ENCODE measurements at places on chromosomes 16 and 17. TPM values are rescaled to one million over a fixed set of nuclear protein-coding genes. Genes with fewer than 3 reads are reported as not detected.

The AANAT gene
- not detected for total RNA-seq

The C17orf113 gene
- 1.6 TPM for total RNA-seq

The ATAD5 gene
- 3.0 TPM for total RNA-seq

The HAS3 gene
- total RNA-seq, result 1.6 TPM

GRCh38 chr17:67487506-67487905 lies 110.4 kb downstream of the PITPNC1 start:
- H3K27me3 ChIP-seq, result peaks cover 3% of the 10 kb centered on the region
- H3K36me3 ChIP-seq, result no peaks in the 10 kb centered on the region
- no peak for DNase-seq
- no peak overlapping the region for H3K27ac ChIP-seq
- H3K4me1 ChIP-seq, result peaks cover 45% of the 10 kb centered on the region

DNA sequence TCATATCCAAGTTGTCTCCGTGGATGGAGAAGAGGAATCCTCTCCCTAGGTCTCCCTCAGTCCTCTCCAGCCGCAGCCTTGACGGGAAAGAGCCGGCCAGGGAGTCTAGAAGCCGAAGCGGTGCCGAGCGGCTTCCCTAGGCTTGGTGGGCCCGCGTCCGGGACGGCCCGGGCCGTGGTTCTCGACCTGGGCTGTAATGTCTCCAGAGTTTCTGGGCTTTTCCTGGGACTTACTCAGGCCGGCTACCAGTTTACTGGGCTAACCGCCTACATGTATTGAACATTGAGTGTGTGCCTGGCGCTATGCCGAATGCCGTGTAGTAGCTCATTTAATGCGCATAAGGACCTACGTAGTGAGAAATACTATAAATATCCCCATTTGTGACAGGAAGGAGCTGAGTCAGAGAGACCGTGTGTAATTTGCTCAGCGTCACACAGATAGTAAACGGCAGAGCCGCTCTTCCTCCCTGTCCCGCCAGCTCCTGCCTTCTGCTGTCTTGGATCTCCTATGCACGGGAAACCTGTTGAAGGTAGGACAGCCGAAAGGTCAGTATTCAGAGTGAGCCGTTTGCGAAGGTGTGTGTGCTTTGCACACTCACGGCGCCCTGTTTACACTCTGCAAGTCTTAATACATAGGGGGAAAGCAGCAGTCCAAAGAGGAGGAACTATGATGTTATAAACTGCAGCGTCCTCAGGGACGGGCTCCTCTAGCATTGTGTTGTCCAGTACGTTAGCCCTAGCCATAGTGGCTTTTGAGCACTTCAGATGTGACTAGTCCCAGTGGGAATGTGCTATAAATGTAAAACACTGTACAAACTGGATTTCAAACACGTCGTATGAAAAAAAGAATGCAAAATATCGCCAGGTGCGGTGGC lies 723 bp upstream of the SPAG5 start:
- peaks cover 20% of the 10 kb centered on the region for H3K4me1 ChIP-seq
- DNase-seq, result peak; percentile 85
- H3K36me3 ChIP-seq, result no peaks in the 10 kb centered on the region
- H3K4me3 ChIP-seq, result peak overlapping the region; percentile 93
- H3K27me3 ChIP-seq, result no peaks in the 10 kb centered on the region

- H3K36me3 ChIP-seq, result peaks cover 79% of the 10 kb centered on the region
- H3K4me1 ChIP-seq, result peaks cover 8% of the 10 kb centered on the region
- no peak for DNase-seq
- H3K27ac ChIP-seq, result no peak overlapping the region
- H3K4me3 ChIP-seq, result no peak overlapping the region
- H3K27me3 ChIP-seq, result no peaks in the 10 kb centered on the region
Observed at GRCh38 chr17:15233022-15233805, 31.9 kb downstream of the PMP22 start.

DNA sequence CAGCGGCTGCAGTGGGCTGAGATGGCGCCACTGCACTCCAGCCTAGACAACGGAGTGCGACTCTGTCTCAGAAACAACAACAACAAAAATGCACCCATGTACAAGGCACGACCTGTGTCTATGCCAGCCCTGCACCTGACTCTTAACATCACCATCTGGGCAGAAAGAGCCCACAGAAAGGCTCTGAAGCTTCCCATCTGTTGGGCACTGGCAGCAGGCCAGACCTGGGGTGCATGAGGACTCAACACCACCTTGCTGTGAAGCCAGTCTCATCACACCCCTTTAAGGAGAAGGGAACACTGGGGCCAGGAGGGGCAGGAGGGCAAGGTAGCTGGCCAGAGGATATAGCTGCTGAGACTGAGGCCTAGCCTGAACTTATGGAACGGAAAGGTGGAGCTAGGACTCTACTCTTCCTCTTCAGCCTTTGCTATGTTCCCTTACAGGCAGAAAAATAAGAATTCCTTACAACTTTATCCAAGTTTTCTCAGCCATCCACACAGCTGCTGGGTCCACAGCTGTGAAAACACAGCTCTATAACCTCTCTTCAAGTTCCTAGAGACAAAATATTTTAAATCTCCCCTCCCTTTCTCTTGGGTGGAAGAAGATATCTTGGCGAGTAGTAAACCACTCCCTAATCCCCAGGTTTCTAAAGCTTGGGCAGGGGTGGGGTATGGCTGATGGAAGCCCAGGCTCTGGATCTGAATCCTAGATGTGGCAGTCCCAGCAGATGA lies 2.8 kb downstream of the ELOB start:
- H3K27me3 ChIP-seq, result no peaks in the 10 kb centered on the region
- H3K4me3 ChIP-seq, result no peak overlapping the region
- peak overlapping the region; percentile 59 for H3K27ac ChIP-seq
- peaks cover 39% of the 10 kb centered on the region for H3K4me1 ChIP-seq
- peaks cover 24% of the 10 kb centered on the region for H3K36me3 ChIP-seq

GRCh38 chr17:68035131-68035522 lies 408 bp upstream of the KPNA2 start:
- no peaks in the 10 kb centered on the region for H3K27me3 ChIP-seq
- peaks cover 33% of the 10 kb centered on the region for H3K4me1 ChIP-seq
- peak; percentile 97 for DNase-seq
- peak overlapping the region; percentile 96 for H3K4me3 ChIP-seq

GRCh38 chr17:47844227-47844626 lies 3.2 kb upstream of the SCRN2 start:
- peaks cover 33% of the 10 kb centered on the region for H3K27me3 ChIP-seq
- H3K27ac ChIP-seq, result no peak overlapping the region
- H3K4me1 ChIP-seq, result peaks cover 26% of the 10 kb centered on the region
- no peak for DNase-seq

GRCh38 chr17:78353834-78354233 lies 6.0 kb downstream of the SOCS3 start:
- peak overlapping the region; percentile 97 for H3K27ac ChIP-seq
- peaks cover 32% of the 10 kb centered on the region for H3K36me3 ChIP-seq
- H3K27me3 ChIP-seq, result no peaks in the 10 kb centered on the region
- DNase-seq, result no peak

GRCh38 chr16:50411034-50411433 lies 42.2 kb upstream of the BRD7 start:
- H3K4me3 ChIP-seq, result no peak overlapping the region
- H3K27me3 ChIP-seq, result peaks cover 3% of the 10 kb centered on the region
- DNase-seq, result no peak
- H3K36me3 ChIP-seq, result no peaks in the 10 kb centered on the region
- H3K4me1 ChIP-seq, result no peaks in the 10 kb centered on the region
- no peak overlapping the region for H3K27ac ChIP-seq

GRCh38 chr17:27354051-27354490 lies 60.2 kb downstream of the WSB1 start:
- H3K27ac ChIP-seq, result peak overlapping the region; percentile 73
- no peaks in the 10 kb centered on the region for H3K36me3 ChIP-seq
- peak overlapping the region; percentile 53 for H3K4me3 ChIP-seq
- DNase-seq, result no peak
- no peaks in the 10 kb centered on the region for H3K27me3 ChIP-seq

DNA sequence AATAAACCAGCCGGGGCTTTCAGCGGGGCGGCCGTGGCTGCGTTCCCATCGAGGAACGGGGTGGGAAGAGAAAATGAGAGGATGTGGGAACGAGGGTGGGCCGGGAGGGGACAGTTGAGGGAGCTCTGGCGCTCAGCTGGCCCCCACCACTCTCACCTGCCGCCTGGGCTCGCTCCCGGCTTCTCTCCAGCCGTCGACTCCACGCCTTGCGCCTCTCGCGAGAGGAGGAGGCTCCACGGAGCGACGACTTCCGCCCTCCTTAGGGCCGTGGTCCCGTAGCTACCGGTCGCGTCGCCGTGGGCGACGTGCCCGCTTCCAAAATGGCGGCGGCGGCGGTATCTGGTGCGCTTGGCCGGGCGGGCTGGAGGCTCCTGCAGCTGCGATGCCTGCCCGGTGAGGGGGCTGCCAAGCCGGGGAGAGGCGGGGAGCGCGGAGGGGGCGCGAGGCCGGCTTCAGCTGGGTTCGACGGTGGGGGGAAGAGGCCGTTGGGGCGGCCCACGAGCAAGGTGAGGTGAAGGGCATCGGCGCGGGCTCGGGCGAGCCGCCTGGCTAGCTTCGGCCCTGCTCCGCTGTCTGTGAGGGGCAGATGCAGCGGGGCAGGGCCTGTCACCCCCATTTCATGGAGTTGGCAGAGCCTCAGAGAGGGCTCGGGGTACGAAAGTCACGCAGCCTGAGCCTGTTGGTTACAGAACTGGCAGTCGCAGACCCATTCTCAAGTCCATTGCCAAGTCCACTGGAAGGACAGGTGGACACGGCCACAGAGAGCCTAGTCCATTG lies at the start of the genes CIAPIN1 and COQ9:
CIAPIN1 (minus strand) TSS at position 200 of the 777 bp plus-strand sequence. CDS start 6,457 bp downstream, outside the sequence.
COQ9 (plus strand) TSS at position 294 of the 777 bp plus-strand sequence; CDS start at position 321, 27 bp downstream.
- H3K4me1 ChIP-seq, result peaks cover 21% of the 10 kb centered on the region
- DNase-seq, result peak; percentile 97
- no peaks in the 10 kb centered on the region for H3K27me3 ChIP-seq
- peak within 1 kb of the TSS; percentile 94 for H3K4me3 ChIP-seq
- peaks cover 5% of the 10 kb centered on the region for H3K36me3 ChIP-seq
- peak within 1 kb of the TSS; percentile 88 for H3K27ac ChIP-seq

DNA sequence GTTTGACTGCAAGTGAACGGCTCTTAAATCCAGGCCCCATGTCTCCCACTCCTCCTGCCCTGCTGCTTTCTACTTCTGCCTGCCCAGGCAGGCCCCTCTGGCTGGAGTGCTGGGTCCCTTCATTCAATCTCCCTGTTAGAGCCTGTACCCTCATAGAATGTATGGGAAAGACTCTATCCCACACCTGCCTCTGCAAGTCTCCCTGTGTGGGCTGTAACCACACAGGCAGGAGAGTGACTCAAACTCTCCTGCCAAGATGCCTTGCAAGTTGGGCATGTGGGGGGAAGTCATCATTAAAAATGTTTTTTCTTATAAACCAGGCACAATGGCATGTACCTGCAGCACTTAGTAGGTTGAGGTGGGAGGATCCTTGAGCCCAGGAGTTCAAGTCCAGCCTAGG lies 77.5 kb downstream of the PLXDC1 start:
- peaks cover 4% of the 10 kb centered on the region for H3K36me3 ChIP-seq
- H3K27ac ChIP-seq, result no peak overlapping the region
- DNase-seq, result no peak
- H3K4me1 ChIP-seq, result peaks cover 6% of the 10 kb centered on the region

GRCh38 chr16:66899310-66899944 lies 19.1 kb downstream of the PDP2 start:
- H3K27ac ChIP-seq, result peak overlapping the region; percentile 52
- H3K4me3 ChIP-seq, result no peak overlapping the region
- H3K36me3 ChIP-seq, result no peaks in the 10 kb centered on the region

- H3K36me3 ChIP-seq, result peaks cover 14% of the 10 kb centered on the region
- no peak overlapping the region for H3K27ac ChIP-seq
- DNase-seq, result no peak
Observed at GRCh38 chr17:79936641-79937381, 97.6 kb upstream of the CBX4 start.

- H3K27ac ChIP-seq, result no peak overlapping the region
- DNase-seq, result no peak
- H3K27me3 ChIP-seq, result peaks cover 44% of the 10 kb centered on the region
- peaks cover 2% of the 10 kb centered on the region for H3K4me1 ChIP-seq
- H3K36me3 ChIP-seq, result no peaks in the 10 kb centered on the region
- H3K4me3 ChIP-seq, result no peak overlapping the region
Observed at GRCh38 chr17:52159246-52160135, 977 bp upstream of the CA10 start.

- no peaks in the 10 kb centered on the region for H3K4me1 ChIP-seq
- no peak overlapping the region for H3K4me3 ChIP-seq
- peaks cover 32% of the 10 kb centered on the region for H3K27me3 ChIP-seq
- peaks cover 4% of the 10 kb centered on the region for H3K36me3 ChIP-seq
Observed at GRCh38 chr17:62935098-62935497, 30.9 kb upstream of the TANC2 start.

DNA sequence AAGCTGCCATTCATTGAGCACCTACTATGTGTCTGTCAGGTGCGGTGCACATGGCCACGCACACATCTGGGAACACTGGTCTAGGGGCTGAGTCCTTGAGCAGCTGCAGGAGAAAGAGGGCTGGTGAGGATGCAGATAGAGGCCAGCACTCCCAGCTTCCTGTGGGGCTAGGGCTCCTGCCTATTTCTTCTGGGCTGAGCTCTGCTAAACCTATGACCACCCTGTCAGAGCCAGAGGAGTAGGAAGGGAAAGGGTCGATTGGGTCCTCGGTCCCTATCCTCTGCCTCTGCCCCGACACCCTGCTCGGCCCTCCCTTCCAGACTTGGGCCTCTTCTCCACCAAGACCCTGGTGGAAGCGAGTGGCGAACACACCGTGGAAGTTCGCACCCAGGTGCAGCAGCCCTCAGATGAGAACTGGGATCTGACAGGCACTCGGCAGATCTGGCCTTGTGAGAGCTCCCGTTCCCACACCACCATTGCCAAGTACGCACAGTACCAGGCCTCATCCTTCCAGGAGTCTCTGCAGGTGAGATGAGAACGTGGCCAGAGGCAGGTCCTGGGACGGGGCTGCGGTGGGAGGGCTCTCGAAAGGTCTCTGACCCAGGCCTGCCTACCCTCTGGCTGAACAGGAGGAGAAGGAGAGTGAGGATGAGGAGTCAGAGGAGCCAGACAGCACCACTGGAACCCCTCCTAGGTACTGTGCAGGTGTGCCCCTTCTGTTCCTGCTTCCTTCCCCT lies 4.0 kb upstream of the TMEM88 start:
- peak overlapping the region; percentile 14 for H3K27ac ChIP-seq
- no peaks in the 10 kb centered on the region for H3K27me3 ChIP-seq
- peaks cover 32% of the 10 kb centered on the region for H3K36me3 ChIP-seq
- H3K4me3 ChIP-seq, result no peak overlapping the region
- DNase-seq, result no peak

- H3K27ac ChIP-seq, result no peak overlapping the region
- H3K4me1 ChIP-seq, result no peaks in the 10 kb centered on the region
- peaks cover 41% of the 10 kb centered on the region for H3K36me3 ChIP-seq
- H3K4me3 ChIP-seq, result no peak overlapping the region
- no peak for DNase-seq
Observed at GRCh38 chr17:78853926-78854394, 13.3 kb upstream of the USP36 start.

DNA sequence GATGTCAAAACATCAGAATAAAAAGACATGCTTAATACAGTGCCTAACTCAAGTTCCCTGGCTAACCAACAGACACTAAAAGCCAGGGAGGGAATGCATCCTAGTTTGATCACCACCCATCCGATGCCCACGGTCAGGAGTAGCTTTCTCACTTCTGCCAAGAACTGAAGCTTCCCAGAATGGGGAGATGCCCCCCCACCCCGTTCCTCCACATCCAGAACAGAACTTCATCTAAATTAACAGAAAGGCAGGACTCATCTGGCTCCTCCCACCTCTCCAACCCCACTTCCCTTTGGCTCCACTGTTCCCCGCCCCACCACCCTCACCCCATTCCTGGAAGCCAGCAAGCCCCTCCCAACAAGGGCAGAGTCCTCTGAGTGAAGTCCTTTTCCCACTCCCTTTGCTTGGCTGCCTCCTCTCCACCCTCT lies 33.7 kb downstream of the GDE1 start:
- DNase-seq, result no peak
- H3K27ac ChIP-seq, result no peak overlapping the region
- peaks cover 4% of the 10 kb centered on the region for H3K27me3 ChIP-seq
- no peaks in the 10 kb centered on the region for H3K36me3 ChIP-seq
